T-helper 1 cell (primary cell): ENCODE measurements at places on chromosomes 5 and 9.
A peak's percentile ranks its signal among the peaks of the same experiment; 100 is the strongest.

- peak; percentile 43 for DNase-seq
Observed at GRCh38 chr9:97388721-97389238, 23.1 kb upstream of the TDRD7 start.

DNA sequence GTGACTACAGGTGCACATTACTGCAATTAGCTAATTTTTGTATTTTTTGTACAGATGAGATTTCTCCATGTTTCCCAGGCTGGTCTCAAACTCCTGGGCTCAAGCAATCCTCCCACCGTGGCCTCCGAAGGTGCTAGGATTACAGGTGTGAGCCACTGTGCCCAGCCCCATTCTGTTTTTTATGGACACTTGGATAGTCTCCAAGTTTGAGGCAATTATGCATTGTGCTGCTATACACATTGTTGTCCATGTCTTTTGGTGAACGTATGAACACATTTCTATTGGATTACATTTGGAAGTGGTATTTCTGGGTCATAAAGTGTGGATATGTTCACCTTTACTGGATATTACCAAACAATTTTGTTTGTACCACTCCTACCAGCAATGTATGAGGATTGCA is 22.4 kb upstream of the PLPP1 start:
- no peak for DNase-seq

GRCh38 chr5:181044093-181044599 is 4.1 kb downstream of the BTNL9 start:
- no peak for DNase-seq

DNA sequence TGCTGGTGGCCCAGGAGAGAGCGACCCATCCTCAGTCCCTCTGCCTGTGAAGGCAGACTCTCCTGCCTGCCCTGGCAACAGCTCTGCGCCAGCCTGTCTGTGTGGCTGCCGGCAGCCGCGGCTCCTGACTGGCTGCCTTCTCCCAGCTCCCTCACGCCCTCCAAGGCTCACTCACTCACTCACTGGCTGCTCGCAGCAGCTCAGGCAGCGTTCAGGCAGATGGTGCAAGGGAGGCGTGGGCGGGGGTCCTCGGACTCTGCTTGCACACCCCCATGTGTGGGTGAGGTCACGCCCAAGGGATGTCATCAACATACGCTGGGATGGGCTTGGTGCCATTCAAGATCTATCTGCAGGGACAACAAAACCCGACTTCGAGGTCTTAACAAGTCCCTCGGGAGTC is 66.7 kb downstream of the DAB2IP start:
- DNase-seq, result no peak

GRCh38 chr9:109143881-109144562 is 23.0 kb downstream of the FRRS1L start:
- no peak for DNase-seq

GRCh38 chr9:114084282-114085073 is 6.4 kb upstream of the AMBP start:
- no peak for DNase-seq

DNA sequence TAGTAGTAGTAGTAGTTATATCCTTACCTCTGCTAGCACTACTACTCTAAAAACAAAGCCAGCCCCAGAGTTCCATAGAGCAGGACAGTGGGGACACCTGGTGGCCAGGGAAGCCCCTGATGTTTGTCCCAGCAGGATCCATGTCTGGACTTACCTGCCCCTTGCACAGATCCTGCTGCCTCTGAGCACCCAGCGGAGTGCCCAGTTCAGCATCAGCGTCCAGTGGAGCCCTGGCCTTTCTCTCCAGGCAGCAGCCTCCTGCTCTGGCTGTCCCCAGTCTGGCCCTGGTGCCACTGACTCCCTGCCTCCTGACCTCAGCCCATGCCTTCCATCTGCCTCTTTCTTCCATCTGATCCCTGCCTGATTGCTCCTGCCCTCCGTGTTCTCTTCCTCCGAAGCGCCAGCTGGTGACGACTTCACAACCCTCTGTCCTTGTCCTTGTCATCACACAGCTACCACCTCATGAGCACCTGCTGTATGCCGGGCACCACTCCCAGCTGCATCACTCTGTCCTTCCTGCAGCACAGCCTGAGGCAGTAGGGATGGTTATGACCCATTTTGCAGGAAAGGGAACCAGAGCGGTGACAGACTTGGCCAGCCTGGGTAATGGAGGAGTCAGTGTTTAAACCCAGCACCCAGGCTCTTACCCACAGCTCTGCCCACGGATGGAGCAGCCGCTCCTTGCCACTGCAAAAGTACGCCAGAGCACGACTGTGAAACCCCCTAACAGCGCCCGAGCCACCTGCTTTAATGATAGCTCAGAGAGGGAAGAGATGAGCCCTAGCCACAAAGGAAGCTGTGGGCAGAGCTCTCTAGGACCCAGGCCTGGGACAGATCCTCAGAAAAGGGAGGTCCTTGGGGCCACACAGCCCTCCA is 11.5 kb downstream of the SARDH start:
- peak; percentile 48 for DNase-seq

DNA sequence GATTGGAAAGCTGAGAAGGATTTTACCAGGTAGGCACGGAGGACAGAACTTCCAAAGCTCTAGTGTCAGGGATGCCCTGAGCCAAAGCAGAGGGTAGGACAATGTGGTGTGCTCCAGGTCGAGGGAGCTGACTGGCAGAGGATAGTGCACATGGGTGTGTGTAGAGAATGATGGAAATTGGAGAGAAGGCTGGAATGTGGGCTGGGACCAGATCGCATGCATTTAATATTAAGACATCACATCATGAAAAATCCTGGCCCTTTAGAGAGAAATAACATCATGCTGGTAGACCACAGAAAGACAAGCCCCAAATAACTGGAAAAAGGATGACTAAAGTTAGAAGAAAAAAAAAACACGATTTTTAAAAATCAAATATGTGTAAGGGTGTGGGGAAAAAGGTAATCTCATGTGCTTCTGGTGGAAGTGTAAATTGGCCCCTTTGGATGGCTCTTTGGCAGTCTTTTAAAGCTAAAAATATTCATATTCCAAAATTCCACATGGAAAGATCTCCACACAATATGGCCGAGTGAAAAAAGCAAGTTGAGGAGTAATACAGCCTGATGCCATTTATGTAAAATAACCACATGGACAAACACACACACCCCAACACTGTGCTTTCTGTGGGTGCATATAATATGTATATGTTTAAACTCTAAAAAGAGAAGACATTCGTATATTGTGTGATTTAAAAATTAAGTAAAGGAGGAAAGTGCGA is 67.0 kb upstream of the TGFBR1 start:
- DNase-seq, result no peak

GRCh38 chr9:111910428-111910827 is 13.8 kb downstream of the UGCG start:
- no peak for DNase-seq

DNA sequence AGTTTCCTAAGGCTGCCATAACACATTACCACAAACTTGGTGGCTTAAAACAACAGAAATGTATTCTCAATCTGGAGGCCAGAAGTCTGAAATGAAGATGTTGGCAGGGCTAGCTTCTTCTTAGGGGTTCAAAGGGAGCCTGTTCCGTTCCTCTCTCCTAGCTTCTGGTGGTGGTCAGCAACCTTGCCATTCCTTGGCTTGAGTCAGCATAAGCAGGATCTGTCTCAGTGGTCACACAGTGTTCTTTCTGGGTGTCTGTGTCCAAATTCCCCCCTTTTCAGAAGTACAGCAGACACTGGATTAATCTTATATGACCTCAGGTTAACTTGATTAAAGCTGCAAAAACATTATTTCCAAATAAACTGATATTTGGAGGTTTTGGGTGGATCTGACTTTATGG is 2.1 kb upstream of the OSMR start:
- DNase-seq, result no peak

GRCh38 chr9:21311889-21312288 is 6.8 kb upstream of the IFNA5 start:
- no peak for DNase-seq

DNA sequence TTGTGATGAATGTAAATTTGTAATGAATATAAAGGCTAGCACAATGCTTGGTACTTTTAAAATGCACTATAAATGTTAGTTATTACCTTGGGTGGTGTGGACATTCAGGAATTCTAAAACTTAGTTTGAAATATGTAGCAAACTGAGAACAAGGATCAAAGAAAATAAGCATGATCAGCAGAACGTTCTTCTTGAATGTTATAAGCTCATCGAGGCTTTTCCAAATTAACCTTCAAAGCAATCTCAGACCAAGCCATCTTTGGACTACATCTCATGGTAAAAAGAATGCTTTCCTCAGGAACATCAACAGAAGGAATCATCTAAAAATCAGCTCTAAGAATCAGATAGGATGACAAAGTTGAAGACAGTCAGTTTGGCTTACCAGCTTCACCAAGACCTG is 146.3 kb downstream of the SLIT3 start:
- no peak for DNase-seq

- DNase-seq, result no peak
Observed at GRCh38 chr5:180643191-180643851, 6.1 kb downstream of the FLT4 start.

DNA sequence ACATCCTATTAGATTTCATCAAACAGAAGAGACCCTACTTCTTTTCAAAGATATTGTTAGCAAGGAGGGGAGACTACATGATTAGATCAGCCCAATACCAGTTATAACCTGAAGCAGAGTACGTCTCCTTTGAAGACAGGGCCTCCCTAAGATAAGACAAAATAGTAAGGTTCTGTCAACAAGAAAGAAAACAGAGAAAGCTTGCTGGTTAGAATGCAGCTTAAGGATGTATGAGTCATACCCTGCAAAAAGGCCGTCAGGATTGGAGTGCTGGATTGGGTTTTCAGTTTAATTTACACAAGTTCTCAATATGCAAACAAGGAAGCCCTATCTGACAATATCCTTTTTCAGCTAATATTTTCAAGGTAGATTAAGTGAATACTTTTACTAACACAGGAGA is 1581.2 kb upstream of the WWC1 start:
- DNase-seq, result no peak

DNA sequence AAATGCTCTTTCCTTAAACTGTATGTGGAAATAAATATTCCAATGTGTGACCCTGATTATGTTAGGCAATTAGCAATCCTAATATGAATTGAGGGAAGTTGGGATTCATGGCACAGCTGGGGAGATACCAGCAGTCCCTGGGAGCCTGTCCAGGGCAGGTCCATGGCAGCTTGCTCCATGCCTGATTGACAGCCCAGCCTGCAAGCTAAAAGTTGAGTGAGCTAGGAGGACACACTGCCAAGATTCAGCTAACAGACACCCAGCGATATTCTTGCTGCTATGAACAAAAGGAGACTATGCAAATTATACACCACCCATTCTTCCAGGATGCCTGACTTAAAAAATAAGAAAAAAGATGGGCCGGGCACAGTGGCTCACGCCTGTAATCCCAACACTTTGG is 6.2 kb downstream of the TGFBI start:
- DNase-seq, result no peak

GRCh38 chr5:53343187-53343586 is 137.2 kb upstream of the FST start:
- no peak for DNase-seq

- no peak for DNase-seq
Observed at GRCh38 chr9:134545543-134546245, 95.9 kb upstream of the COL5A1 start.

DNA sequence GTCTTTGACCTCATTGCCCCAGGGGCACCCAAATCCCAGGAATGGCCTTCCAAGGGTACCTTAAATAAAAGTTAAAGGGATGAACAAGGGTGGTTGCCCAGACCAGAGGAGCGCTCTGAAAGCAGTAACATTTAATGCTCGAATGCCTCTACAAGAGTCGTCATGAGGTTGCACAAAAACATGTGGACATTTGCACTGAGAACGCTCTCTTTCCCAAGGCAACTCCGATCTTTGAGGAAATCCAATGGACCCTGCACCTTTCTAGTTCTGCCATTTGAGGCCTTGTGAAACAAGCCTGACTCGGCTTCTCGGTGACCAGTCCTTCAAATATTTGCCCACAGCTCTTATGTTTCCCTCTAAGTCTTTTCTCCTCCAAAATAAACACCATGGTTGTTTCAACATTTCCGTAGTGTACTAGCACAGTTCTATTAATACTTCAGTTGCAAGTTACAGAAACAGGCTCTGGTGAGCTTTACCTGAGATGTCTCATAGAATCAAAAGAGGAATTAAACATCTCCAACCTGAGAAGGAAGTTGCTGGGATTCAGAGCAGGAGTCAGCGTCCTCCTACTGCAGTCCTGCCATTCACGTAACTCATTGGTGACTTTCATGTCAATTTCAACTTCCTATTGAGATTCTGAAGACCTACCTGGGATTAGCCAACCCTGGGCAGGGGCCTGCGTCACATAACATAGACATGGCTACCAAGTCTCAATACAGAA is 168.8 kb upstream of the RAI14 start:
- no peak for DNase-seq

DNA sequence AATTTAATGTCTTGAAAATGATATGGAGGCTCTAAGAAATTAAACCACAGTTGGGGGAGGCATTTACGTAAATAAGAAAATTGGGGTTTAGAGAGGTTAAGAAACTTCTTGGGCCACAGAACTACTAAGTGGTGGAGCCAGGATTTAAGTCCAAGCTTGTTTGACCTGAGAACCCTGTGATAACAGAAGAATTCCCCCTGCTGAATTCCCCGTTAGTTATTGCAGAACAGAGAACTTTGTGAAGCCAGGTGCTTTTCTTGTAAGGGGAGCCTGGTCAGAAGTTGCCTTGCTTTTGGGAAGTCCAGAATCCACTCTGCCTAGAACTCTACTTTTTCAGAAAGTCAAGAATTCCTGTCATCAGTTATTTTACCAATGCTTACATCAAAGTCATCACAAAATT is 309.3 kb upstream of the SEMA6A start:
- no peak for DNase-seq

GRCh38 chr5:149853331-149853648 is 91.3 kb downstream of the PDE6A start:
- no peak for DNase-seq

DNA sequence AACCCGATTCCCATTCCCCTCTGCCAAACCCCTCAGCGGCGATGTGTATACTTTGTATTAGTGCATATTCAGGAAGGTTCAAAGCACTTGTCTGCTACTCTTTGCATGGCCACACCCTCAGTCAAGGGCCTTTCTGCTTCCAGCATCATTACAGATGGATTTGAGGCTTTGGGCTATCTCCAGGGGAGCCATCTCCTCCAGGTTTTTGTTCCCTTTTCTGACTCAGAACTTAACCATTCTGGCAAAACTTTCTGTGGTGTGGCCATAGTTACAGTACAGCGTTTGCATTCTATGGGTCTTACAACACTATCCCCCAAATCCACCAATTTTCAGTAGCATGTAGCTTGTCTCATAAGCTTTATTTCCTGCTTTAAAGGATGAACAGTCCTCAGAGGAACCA is 36.0 kb upstream of the SVEP1 start:
- no peak for DNase-seq

- DNase-seq, result no peak
Observed at GRCh38 chr5:142017832-142018427, 5.1 kb upstream of the GNPDA1 start.

DNA sequence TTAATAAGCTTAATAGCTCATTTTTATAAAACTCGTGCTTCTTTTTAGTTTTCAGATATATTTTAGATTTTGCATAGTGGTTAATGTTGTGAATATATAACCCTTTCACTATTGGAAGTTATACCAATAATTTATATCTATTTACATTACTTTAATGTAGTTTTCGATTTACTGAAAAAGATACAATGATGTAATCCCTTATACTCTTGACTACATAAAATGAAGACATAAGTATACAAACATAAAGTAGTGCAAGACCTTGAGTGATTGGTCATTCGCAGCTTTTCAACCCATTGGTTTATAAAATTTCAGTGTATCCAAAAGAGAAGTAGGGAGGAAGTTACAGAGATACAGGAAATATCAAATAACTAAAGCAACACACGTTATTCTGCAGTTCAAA is 84.3 kb upstream of the GRHPR start:
- no peak for DNase-seq

- DNase-seq, result no peak
Observed at GRCh38 chr5:123298335-123299030, 124.7 kb downstream of the CEP120 start.

GRCh38 chr5:120678279-120678678 is 214.2 kb downstream of the PRR16 start:
- no peak for DNase-seq
